ENCODE measurements at places on chromosomes 13 and 19.

DNA sequence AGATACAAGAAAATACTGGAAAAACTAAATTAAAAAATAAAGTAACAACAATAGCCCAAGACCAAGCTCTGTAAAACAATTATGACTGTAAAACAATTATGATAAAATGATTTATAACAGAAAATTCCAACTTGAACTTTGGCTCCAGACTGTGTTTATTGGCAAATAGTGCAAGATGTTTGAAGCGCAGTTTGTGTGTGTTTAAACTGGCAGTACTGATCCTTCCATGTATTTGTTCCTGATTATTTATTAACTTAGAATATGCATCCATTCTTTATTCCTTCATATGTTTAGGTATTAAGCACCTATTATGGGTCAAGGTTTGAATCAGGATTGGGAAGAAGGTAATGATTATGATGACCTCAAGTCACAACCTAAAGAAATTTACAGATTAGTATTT lies 37.8 kb downstream of the ZNF582 start:
- no peak for DNase-seq

- no peak for DNase-seq
These were observed at the start of gene ADGRE3 for GRCh38 chr19:14674764-14675163. TSS of gene ADGRE3 (minus strand) at chr19:14674844. CDS start at chr19:14674770, 74 bp downstream.

DNA sequence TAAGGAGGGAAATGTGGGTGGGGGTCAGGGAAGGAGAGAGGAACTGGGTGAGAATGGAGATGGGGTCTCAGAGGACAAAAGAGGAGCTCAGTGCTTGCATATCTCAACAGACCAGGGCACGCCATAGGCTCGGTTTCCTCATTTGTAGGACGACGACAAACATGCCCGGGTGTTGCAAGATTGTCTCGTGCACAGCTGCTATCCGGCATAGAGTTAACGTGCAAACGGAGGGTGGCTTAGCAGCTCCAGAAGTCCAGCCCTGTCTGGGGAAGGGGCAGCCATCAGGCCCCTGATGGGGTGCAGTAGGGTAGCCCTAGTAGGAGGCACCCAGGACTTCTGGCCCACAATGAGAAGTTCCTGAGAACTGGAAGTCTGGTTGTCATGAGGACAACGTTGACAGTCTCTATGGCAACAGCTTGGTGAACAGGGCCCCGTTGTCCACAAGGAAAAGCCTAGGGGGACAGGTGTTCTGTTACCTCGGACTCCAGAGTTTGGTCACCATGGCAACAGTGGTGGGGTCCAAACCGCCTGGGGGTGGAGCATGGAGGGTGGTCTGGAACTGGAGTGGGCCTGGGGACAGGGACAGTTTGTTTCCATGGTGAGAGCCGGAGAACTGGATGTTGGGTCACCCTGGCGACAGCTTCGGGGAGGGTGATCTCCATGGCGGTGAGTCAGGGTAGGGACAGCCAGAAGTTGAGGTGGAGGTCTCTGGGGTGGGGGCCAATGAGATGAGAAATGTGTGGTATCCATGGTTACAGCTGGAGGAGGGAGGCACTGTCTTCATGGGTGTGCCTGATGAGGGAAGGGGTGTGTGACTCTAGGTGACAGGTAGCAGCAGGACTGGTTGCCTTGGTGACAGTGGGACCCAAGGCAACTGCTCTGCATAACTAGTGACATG lies 16.8 kb downstream of the TM6SF2 start:
- DNase-seq, result no peak

DNA sequence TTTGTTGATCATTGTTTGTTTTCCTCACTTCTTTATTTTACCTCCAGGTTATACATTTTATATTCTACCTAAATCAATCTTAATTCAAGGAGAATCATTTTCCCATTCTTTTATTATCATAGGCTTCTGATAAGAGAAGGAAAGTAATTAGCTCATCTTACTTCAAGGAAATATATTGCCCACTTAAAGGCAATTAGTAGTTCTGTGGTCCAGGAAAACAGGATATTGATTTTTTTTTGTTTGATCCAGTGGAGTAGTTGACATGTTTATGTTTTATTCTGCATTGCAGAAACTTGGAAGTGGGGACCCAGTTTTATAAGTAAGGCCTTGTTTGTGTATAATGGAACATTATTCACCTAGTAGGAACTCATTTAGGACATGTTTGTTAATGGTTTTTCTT lies 390.6 kb downstream of the NDFIP2 start:
- DNase-seq, result no peak

DNA sequence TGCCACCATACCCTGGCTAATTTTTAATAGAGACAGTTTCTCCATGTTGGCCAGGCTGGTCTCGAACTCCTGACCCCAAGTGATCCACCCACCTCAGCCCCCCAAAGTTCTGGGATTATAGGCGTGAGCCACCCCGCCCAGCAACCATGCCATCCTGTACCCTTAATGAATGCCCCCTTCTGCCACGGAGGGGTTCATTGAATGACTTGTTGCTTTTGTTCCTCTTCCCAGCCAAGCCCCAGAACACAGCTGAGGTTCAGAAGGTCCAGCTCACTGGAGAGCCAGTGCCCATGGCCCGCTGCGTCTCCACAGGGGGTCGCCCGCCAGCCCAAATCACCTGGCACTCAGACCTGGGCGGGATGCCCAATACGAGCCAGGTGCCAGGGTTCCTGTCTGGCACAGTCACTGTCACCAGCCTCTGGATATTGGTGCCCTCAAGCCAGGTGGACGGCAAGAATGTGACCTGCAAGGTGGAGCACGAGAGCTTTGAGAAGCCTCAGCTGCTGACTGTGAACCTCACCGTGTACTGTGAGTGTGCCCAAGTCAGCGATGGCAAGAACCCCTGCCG lies 6.0 kb downstream of the PVR start:
- DNase-seq, result no peak

DNA sequence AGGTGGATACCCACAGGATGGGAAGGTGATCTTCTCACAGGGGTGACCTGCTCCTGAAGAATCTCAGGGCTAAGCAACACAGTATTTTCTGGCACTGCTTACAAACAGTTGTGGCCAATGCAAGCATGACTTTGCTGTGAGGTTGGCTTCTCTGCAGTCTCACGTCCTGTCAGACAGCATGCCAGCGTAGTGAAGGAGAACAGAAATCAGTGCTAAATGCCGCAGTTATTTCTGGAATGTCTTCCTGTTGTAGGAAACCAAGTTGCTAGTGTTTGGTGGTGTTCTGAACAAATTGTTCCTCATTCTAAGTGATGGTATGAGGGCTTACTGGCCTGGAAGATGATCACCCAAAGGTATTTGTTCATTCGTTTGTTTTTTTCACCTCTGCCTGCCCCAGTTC lies 320.1 kb downstream of the MTUS2 start:
- no peak for DNase-seq

- no peak for DNase-seq
These were observed 28.6 kb downstream of the CNFN start for GRCh38 chr19:42361545-42361910.

Data from bone marrow (tissue), 2 donors.